ENCODE measurements at places on chromosomes 12 and 14.

- no peak for DNase-seq
Measured at GRCh38 chr12:107058190-107058589, 35.2 kb downstream of the CRY1 start.

DNA sequence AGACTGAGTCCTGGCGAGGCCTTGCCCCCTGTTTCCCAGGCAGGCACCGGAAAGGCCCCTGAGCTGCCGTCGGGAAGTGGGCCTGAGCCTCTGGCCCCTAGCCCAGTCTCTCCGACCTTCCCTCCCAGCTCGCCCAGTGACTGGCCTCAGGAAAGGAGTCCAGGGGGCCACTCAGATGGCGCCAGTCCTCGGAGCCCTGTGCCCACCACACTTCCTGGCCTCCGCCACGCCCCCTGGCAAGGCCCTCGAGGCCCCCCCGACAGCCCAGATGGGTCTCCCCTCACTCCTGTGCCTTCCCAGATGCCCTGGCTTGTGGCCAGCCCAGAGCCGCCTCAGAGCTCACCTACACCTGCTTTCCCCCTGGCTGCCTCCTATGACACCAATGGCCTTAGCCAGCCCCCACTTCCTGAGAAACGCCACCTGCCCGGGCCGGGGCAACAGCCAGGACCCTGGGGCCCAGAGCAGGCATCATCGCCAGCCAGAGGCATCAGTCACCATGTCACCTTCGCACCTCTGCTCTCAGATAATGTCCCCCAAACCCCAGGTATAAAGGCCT is 10.9 kb downstream of the TNS2 start:
- no peak for DNase-seq

DNA sequence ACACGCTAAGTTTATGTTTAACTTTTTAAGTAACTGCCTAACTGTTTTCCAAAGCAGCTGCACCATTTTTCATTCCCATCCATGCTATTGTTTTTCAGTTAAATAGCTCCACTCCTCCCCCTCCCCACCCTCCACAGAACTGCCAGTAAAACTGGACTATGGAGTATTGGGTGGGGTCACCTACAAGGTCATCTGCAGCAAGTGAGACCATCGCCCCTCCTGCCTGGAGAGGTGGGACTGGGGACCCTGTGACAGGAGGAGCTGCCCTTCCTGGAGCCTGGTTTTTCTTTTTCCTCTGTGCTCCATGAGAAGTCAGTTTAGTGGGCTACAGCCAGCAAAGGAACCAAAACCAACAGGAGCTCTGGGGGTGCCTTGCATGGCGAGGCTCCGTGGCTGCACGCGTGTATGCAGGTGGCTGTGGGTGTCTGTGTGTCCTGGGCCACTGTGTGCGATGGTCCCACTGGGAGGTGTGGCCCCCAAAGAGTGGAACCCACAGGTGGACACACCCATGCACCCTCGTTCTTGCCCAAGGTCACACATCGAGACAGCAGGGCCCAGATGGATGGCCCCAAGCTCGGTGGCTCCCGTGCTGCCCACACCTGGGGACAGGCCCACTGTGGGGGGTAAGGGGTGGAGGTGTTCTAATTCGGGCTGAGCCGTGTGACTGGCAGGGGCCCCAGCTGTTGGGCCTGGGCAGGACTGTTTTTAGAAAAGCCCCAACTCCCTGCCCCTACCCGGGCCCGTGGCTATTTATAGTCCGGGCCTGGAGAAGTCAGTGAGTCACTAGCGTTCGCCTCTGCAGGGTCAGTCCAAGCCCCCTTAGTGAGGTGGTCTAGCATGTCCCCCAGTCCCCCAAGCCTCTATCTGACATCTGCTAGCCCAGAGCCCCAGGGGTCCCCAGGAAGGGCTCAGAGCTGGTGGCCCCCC is 2.3 kb upstream of the ADSS1 start:
- DNase-seq = no peak

- no peak for DNase-seq
Measured at GRCh38 chr14:93643676-93644075, 144.6 kb downstream of the PRIMA1 start.

DNA sequence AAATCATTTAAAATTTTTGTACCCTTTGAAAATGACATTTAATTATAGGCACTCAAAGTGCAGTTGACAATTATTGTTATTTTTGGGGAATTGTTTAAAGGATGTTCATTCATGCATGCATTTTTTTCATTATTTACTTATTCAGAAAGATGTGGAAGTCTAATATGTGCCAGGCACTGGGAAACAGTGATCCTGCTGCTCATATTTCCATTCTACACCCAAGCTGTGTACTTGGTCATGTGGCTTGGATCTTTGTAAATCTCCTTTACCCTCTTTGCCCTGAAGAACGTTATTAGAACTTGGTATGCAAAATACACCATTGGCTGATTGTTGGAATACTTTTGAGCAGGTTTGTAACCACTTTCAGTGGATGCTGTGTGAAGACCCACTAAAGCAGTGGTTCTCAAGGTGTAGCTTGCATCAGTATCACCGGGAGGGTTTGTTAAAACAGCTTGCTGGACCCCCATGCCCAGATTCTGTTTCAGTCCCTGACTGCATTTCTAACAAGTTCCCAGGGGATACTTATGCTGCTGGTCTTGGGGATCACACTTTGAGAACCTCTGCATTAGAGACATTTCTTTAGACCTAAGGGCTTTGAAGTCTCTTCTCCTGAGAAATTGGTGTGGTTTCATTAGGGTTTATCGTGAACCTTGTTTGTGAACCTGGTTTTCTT is 47.5 kb downstream of the PRKCH start:
- DNase-seq = no peak

DNA sequence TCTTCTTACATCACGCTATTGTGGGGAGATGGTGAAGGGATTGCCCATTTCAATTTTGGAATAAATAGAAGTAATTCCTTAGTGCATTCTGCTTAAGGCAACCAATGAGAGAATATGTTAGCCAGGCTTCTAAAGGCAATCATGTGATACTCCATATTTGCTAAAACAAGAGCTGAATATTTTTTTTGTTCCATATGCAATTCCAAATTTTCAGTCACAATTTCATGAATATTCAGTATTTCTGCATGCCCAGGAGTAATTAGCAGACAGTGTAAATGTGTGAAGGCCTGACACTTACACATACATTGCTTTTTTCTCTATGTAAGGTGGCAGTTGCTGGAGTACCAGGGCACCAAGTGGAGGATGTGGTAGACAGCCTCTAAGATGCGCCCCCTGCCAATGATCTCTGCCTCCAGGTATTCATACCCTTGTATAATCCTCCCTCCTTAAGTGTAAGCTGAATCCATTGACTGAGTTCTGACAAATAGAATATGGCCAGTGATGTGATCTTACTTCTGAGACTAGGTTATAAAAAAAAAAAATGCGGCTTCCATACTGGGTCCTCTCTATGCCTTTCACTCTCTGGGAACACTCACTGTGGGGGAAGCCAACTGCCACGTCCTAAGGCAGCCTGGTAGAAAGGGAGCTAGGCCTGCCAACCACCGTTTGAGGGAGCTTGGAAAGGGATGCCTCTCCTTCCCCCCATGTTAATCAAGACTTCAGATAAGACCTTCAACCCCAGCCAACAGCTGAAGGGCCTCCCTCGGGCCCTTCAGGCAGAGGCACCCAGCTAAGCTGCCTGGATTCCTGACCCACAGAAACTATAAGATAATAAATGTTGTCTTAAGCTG is 62.7 kb upstream of the PTGR2 start:
- DNase-seq = no peak

Measured in kidney glomerular epithelial cell (primary cell).